Stimulated activated CD4-positive, alpha-beta T cell treated with anti-CD3 and anti-CD28 coated beads, TNF-alpha, amount 100 ng/mL, for 24 hours (primary cell): ENCODE measurements at places on chromosomes 12 and 14.

- no peak for DNase-seq
Observed at GRCh38 chr12:102781117-102781516, 135.9 kb downstream of the PAH start.

- DNase-seq: no peak
Observed at GRCh38 chr12:13075118-13075480, 28.4 kb downstream of the GSG1 start.

- no peak for DNase-seq
Observed at GRCh38 chr14:60357551-60358149, 108.6 kb downstream of the PPM1A start.

DNA sequence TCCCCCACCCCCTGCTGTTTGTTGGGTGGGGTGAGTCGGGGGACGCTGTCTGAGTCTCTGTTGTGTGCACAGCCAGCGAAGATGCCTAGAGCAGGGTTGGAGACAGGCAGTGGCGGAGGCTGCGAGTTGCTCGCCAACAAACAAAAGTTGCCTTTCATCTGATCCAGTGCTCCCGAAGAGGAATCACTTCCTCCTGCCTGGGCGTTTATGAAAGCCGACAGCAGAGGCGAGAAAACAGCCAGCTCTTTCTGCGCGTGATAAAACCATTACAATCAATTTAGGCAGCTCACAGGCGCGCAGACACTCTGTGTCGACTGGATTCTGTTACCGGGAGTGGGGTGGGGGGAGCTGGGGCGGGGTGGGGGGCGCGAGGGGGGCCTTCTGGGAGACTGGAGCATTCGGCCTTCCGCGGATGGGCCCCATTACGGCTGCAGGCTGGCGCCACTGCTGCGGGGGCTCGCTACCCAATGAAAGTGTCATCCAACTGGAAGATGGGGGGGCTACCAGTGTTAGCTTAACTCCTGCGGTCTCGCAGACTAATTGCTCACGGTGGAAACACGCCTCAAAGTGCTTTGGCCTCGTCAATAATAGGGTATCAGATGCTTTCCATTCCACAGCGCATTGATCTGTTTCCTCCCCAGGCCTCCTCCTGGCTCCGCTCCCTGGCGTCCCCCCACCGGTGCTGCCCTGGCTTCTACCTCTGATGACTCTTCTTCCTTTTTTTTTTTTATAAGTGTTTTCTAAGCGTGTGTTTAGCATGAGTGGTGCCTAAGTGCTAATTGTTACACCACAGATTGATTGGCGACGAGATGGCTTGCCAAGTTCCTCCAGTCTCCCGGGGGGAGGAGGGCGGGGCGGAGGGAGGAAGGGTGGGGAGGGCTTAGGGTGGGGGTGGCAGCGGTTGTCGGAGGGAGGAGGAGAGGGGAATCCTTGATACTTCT, 678.4 kb downstream of the MED13L start:
- DNase-seq: no peak

GRCh38 chr12:106436164-106436563, 78.6 kb downstream of the POLR3B start:
- DNase-seq: no peak

- no peak for DNase-seq
Observed at GRCh38 chr12:28958553-28959195, 190.4 kb upstream of the FAR2 start.

- DNase-seq: no peak
Observed at GRCh38 chr12:32819424-32819823, 63.7 kb upstream of the YARS2 start.

DNA sequence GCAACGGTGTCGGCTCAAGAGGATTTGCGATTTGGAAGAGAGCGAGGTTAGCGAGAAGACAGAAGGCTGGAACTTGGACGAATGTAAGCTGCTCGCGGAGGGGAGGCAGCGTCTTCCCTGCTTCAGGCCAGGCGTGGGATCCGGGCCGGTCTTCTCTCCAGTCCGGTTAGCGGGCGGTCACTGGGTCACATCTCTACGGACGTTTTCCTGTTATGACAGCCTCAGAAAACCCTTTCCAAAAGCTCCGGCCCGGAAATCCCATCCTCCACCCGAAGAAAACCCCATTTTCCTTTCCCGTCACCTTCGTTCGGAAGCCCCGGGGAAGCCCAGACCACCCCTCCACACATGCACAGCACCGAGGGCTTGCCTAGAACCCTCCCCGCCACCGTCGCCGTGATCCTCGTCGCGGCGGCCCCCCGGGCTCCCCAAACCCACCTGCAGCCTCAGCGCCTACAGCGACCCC, 268 bp downstream of the NDUFB1 start:
- no peak for DNase-seq

GRCh38 chr12:17334784-17335183, 728.8 kb upstream of the LMO3 start:
- no peak for DNase-seq

- DNase-seq: no peak
Observed at GRCh38 chr14:60346706-60347105, 97.7 kb downstream of the PPM1A start.

GRCh38 chr12:95439461-95440230, 34.3 kb upstream of the METAP2 start:
- DNase-seq: no peak

GRCh38 chr14:94397289-94398181, 9.1 kb upstream of the SERPINA1 start:
- no peak for DNase-seq

- DNase-seq: no peak
Observed at GRCh38 chr12:113162102-113163029, 12.8 kb downstream of the CFAP73 start.
